ENCODE measurements at places on chromosomes 7 and 10. TPM values are rescaled to one million over a fixed set of nuclear protein-coding genes. Genes with fewer than 3 reads are reported as not detected.

Gene ERCC6
- total RNA-seq = 16.4 TPM

DNA sequence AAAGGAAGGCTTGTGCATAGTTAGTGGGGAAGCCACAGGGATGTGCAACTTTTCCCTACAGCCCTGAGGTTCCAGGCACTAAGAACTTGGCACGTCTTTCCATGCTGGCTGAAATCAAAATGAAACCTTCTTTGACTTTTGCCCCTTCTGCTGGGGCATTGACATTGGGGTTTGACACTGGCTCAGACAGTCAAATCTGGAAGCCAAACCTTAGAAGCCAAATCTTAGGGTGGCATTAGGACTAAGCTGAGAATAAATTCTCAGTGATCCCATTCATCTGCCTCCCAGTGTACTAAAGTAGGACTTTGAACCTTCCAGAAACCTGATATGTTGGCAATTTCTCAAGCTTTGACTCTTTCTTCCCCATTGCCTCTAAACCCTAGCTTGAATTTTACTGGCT is 31.3 kb upstream of the INSYN2A start:
- no peak for DNase-seq

DNA sequence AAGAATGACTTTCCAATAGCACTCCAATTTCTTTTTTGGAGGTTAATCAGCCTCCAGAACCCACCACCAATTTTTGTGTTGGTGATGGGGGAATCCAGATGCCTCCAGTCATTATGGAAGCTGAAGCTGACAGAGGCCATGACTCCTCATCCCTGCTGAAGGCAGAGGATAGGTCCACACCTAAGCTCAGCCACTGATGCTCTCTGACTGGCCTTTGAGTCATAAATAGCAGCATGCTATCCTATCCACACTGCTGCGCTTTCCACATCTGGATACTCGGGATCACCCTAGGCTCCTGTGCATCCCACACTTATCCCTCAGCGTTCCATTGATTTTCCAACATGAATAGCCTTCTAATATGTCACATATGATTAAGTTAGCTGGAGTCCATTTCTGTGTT is 124.2 kb downstream of the TES start:
- no peak for DNase-seq

DNA sequence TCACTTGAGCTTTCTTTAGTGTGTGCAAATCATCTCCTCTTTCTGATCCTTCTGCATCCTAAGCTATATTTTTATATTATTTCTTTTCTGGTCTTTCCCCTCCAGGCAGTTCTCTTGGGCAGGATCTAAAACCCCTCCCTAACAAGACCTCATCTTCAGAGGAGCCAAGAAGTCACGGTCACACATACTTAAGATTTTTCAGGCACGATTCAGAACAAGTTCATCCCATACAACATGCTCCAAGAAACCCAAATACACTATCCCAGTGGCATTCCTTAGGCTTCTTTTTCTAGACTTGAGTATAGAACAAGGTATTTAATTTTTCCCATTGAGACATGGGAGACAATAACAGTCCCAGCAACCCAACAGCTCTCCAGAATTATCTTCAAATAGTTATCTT is 1251.5 kb downstream of the DNAJB9 start:
- DNase-seq = no peak

Gene ZNF488
- 3.9 TPM for total RNA-seq

DNA sequence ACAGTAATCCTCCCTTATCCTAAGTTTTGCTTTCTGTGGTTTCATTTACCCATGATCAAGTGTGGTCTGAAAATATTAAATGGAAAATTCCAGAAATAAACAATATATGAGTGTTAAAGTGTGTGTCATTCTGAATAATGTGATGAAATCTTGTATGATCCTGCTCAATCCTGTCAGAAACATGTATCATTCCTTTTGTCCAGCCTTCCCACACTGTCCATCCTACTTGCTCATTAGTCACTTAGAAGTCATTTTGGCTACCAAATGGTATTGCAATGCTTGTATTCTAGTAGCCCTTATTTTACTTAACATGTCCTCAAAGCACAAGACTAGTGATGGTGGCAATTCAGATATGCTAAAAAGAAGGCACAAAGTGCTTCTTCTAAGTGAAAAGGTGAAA is 1211.2 kb upstream of the SORCS1 start:
- no peak for DNase-seq

DNA sequence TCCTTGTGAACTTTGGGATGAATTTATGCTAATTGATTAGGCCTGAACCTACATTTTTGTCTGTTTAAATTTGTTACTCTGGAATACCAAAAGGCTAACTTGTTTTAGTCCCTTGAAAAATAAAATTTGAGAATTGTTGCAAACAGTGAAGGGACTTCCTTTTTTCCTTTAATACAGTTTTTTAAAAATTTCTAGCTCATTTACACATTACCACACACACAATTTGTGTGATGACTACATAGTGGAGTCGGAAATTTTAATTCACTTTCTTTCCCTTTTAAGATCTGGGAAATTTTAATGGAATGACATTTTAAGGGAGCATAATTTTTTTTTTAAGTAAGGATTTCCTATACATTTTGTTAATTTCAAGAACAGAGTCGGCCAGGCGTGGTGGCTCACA is 8.6 kb upstream of the TMEM236 start:
- DNase-seq = no peak

DNA sequence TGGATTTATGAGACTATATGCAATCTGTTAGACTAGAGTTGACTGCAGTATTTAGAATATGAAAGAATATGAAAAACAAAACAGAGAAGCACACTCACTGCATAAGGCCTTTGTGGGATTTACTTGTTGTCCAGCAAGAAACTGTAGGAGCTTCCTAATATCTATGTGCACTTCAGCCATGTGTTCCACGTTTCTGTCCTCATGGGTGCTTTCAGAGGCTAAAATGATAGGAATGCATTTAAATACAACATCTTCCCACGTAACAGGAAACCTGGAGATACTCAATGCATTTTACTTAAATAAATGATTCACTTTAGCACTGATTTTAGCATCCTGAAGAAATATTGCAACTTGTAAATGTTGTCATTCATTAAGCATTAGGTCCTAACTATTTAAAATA is 11.7 kb downstream of the HUS1 start:
- no peak for DNase-seq

Gene KLLN
- 1.4 TPM for total RNA-seq

Gene FRAT1
- total RNA-seq = 1.7 TPM

Gene PTF1A
- total RNA-seq = not detected

Gene MEST
- total RNA-seq = 49.5 TPM

DNA sequence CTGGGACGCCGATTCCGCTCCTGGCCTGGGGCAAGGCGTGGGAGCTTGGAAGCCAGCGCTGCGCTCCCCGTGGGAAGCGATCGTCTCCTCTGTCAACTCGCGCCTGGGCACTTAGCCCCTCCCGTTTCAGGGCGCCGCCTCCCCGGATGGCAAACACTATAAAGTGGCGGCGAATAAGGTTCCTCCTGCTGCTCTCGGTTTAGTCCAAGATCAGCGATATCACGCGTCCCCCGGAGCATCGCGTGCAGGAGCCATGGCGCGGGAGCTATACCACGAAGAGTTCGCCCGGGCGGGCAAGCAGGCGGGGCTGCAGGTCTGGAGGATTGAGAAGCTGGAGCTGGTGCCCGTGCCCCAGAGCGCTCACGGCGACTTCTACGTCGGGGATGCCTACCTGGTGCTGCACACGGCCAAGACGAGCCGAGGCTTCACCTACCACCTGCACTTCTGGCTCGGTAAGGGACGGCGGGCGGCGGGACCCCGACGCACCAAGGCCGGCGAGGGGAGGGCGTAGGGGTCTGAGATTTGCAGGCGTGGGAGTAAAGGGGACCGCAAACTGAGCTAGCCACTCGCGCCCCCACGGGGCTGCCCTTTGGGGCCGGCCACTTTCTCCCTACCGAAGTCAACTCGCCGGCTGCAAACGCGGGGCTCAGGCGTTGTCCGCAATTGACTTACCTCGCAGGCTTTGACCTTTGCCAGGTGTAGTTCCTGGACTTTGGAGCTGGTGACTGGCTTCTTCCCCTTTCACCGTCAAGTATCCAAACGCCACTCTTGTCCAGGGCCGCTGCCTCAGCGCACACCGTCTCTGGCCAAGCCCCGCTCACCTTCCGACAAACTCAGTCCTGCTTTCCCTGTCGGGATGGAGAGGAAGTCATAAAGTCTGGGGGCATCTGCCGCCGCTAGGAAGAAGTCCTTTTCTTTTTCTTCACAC is at the start of gene SCIN:
Gene SCIN (plus strand): TSS at position 187 of the 928 bp plus-strand sequence. CDS start 67 bp downstream, at position 254.
- DNase-seq = no peak

DNA sequence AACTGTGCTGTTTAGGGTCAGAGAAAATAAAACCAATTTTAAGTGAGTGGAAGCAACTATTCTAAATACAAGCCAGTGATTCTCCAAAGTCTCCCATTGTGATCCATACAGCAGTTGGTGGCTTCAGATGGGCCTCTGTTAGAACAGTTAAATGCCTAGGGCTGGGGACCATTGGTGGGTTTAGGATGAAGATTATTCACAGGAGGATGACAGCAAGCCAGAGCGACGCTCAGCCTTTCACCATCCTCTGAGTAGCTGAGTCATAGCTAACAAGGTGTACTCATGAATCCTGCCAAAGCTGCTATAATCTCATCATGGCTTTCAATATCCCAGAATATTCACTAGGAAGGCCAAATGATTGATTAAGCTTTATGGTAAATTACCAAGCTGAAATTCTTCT is 39.6 kb downstream of the STARD3NL start:
- DNase-seq = no peak

Gene GPNMB
- 2.8 TPM for total RNA-seq

- no peak for DNase-seq
Measured at GRCh38 chr7:27897001-27897400, 157.0 kb downstream of the TAX1BP1 start.

DNA sequence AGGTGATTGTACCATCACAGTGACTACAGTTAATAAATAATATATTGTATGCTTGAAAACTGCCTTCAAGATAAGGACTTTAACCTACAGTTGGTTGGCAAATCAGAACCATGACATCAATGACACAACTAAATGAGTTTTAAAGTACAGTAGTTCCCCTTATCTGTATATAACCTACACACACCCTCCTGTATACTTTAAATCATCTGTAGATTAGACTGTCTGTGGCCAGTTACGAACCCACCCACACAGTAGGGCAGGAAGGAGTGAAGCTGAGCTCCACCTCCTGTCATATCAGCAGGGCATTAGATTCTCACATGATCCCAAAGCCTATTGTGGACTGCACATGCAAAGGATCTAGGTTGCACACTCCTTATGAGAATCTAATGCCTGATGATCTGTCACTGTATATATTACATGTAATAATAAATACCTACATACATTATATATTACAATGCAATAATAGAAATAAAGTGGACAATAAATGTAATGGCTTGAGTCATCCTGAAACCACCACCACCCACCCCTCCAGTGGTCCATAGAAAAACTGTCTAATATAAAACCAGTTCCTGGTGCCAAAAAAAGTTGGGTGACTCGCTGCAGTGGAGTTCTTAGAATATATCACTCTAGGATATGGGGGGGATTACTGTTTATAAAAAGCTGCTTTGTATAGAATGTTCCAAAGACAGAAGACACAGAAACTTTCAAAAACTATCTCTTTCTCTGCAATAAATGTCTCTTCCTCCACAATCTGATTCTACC is 5.6 kb downstream of the TPK1 start:
- DNase-seq = no peak

DNA sequence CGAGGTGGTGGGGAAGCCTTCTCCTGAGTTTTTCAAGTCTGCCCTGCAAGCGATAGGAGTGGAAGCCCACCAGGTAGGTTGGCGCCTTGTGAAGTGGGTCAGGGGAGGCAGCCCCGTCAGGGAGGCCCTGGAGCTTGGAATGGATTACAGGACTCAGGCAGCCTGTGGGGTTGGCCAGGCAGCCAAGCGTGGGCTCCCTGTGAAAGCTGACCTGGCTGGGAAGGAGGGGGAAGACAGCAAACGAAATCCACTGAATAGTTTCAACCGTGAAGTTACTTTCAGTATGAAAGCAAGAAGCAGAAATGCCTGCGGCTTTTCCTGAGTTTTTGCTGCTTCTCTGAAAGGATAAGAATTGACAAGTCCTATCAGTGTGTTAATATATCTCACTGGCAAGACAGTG is 36.4 kb downstream of the LHPP start:
- DNase-seq = no peak

- no peak for DNase-seq
Measured at GRCh38 chr10:30825495-30825894, 195.9 kb upstream of the LYZL2 start.

- no peak for DNase-seq
Measured at GRCh38 chr7:2643386-2644219, 11.8 kb downstream of the TTYH3 start.

GRCh38 chr7:146781352-146782116 is 664.9 kb downstream of the CNTNAP2 start:
- no peak for DNase-seq

Gene IDI2
- not detected for total RNA-seq

Gene CD36
- 0.32 TPM for total RNA-seq

DNA sequence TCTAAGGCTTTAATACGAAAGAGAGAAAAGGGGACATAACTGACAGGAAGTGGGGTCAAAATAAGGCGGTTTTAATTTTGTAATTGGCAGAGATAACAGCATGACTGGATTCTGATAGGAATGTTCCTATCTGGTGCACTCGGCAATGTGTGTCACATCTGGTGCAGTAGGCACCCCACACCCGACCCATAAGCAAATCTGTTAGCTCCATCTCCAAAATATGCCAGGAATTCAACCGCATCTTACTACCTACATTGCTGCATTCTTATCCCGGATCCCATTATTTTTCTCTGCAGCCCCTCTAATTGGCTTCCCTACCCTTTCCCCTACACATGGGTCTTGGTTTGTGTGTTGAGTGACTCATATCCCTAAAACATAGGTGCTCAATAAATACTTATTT is 19.1 kb upstream of the GALNT11 start:
- no peak for DNase-seq

- no peak for DNase-seq
Measured at GRCh38 chr7:157003756-157004520, 6.5 kb downstream of the MNX1 start.

- DNase-seq = no peak
Measured at GRCh38 chr10:26969145-26969926, 108.6 kb upstream of the ABI1 start.

DNA sequence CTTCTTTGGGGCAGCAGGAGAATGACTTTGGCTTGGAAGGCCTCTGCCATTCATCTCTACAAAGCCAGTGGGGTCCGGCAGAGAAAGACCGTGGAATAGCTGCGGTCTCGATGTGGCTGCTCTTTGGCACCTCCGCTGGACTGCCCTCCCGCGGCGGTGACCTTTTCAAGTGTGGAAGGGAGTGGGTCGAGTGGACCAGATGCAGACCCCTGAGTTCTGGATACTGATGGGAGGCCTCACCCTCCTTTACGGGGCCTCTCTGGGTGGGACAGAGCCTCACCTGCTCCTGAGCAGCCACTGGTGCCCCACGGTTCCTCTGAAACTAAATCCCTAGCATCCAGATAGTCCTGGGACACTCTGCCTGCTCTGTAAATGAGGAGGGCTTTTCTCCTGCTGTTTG is 113.1 kb downstream of the NT5C2 start:
- DNase-seq = no peak

DNA sequence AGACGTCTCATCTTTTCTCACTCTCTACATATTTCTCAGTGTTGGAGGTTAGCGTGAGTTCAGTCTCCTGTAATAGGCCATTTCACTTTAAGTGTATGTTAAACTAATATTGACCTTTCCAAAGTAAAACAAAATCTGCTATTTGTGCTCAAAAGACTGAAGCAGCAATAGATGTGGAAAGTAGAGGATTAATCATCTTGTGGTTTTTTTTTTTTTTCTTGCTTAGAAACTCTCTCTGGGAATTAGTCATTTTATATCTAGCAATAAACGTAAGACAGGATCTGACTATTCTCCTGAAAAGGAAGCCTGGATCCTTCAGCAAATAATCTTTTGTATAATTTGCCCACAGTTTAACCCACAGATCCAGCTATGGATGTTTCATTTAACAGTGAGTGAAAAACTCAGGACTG is 81.7 kb downstream of the NRP1 start:
- no peak for DNase-seq

Gene PHYH
- total RNA-seq = 15.3 TPM

Gene ABCB1
- 1.8 TPM for total RNA-seq

All from HCT116 (cell line).